RWPE1 (cell line): ENCODE measurements at places on chromosomes 7 and 10.

DNA sequence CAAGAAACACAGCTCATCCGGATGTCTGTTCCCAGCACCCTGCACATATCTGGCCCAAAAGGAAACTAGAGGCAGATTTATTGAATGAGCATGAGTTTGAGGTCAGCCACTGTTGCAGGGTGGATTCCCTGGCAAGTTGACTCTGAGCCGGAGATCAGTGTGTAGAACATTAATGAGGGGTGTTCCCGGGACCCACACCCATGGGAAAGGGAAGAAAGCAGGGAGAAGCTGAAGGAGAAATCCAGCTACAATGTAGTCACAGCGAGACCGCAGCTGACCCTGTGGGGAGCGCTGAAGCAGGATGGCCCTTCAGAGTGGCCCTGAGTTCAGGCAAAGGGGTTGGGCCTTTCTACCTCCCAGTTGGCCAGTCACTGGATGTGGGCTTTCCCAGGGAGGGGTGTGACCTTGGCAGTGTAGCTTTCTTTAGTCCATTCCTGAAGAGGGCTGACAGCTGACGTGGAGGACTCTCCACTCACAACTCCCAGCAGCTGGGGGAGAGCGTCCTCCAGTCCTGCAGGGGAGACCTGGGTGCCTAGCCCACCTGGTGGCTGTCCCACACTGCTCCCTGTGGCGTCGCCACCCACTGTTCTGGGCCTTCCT, 324.2 kb upstream of the ZMIZ1 start:
- no peak for DNase-seq

DNA sequence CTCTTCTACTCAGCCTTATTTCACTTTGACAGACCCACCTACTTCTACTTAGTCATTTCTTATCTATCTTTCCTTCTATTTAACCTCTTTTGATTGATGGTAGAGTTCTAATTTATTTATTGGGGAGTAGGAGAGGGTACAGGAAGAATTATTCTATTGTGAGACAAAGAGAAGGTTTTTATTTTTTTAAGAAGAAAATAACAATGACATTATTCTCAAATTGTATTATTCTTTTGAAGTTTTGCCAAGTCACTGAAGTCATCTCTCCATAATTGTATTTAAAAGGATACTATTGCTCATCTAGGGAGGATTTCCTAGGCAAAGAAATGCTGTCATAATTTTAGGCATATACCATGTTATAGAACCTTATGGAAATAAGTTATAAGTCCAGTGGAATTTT, 52.7 kb downstream of the ITGB8 start:
- no peak for DNase-seq

GRCh38 chr7:52498366-52498765, 537.1 kb upstream of the POM121L12 start:
- DNase-seq, result no peak

- no peak for DNase-seq
Observed at GRCh38 chr10:8245131-8245813, 190.8 kb downstream of the GATA3 start.

DNA sequence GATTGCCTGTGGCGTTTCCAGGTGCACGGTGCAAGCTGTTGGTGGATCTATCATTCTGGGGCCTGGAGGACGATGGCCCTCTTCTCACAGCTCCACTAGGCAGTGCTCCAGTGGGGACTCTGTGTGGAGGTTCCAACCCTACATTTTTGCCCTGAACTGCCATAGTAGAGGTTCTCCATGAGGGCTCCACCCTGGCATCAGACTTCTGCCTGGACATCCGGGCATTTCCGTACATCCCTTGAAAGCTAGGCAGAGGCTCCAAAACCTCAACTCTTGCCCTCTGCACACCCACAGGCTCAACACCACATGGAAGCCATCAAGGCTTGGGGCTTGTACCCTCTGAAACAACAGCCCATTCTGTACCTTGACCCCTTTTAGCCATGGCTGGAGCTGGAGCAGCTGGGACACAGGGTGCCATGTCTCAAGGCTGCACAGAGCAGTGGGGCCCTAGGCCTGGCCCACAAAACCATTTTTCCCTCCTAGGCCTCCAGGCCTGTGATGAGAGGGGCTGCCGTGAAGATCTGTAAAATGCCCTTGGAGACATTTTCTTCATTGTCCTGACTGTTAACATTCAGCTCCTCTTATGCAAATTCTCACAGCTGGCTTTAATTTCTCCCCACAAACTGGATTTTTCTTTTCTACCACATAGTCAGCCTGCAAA, 10.0 kb upstream of the FGL2 start:
- no peak for DNase-seq

- no peak for DNase-seq
Observed at GRCh38 chr10:24700948-24701347, 22.7 kb downstream of the ARHGAP21 start.

GRCh38 chr7:1284743-1285458, 52.2 kb downstream of the UNCX start:
- DNase-seq, result no peak

- no peak for DNase-seq
Observed at GRCh38 chr7:8129318-8129659, 132.7 kb downstream of the ICA1 start.

DNA sequence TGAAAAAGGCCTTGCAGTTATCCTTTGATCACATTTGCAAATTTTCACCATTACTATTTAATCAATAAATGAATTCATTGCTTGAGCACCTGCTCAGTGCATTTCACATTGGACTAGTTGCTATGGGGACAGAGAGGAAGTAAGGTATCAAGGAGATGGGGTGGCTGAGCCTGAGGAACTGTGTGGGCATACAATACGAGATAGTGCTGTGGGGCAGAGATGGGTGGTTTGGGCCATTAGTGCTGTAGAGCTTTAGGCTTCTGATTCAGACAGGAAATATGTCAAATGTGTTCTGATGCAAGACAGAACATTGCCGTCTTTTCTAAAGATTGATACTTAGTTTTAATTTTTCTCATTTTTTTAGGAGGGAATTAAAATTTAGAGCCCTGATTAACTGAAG, 13.2 kb downstream of the ITGB8 start:
- DNase-seq, result no peak

DNA sequence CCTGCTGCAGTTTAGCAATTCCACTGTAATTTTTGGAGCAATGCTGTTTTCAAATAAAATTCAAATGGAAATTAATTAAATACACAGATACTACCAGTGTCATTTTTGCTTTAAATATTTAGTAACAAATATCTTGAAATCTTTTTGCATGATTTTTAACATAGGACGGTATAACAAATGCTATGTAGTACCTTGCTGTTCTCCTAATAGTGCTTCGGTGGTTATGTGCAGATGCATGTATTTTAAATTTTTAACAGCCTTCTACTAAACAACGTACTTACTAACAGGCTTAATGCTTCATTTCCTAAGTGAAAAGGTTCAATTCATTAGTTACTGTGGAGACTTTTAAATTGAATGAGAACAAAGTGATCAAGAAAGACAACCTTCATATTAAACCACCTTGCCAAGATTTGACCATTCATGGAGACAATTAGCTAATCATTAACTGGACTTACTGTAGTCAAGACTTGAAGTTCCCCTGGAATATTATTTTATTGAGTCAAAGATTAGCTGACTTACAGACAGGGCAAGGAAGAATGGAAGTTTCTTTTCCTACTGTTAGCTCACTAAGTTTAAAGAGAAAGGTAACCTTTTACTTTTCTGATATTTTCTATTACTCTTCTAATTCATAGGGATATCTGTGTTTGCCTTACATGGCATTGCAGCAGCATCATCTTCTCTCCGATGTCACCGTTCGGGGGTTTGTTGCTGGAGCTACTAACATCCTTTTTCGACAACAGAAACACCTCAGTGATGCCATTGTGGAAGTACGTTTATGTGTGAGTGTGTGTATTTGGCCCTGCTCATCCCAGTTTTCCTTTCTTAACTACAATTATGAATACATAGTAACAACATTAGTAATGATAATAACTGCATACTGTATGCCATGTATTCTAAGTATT, 74.3 kb downstream of the AVL9 start:
- no peak for DNase-seq

DNA sequence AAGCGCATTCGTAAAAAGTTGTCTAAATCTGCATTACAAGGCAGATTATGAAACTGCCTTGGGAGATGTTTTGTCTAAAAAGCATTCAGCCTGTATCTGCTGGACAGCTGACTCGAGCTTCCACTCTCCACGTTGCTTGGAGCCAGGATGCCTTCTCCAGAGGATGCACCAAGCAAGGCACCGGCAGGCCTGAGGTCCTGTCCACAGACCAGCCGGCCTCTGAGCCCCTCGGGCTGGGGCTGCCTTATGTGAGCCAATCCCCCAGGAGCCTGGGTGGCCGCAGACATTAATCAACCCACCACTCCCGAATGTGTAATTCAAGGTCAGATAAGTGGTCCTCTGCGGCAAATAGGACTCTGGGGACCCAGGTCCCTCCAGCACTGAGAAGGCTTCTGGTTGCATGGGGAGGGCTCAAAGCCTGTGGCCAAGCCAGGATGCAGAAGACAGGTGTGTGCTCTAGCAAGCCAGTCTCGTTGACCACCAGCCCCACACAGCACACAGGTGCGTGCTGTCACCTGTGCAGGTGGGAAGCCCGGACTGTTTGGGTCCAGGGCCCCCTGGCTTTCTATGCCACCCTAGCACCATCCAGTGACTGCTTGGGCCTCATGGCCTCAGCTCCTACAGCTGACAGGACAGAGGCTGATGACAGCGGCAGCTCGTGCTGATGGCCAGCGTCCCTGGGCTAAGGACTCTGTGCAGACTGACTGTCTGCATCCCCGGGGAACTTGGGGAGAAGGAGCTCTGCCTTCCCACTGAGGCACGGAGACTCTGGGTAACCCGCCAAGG, 4.8 kb upstream of the RET start:
- DNase-seq, result no peak

DNA sequence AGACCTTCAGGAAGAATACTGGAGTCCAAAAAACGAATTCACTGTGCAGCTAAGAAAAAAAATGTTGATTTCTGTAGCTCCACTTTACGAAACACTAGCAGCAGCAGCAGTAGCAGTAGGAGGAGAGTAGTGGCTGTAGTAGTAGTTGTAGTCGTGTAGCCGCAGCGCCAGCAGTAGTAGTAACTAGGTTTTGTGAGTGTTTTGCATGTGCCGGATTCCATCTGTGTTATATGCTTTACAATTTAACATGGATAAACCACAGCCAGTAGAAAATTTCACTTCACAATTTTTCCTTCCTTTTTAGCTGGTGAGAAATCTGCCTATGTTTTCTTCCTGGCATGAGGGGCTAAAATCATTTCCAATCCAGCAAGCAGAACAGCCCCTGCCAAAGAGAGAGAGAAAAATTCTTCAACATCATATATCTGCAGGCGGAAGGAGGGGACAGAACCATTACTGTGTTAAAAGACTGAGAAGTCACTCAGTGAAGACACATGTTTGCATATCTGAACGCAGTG, 148.4 kb upstream of the C7orf33 start:
- no peak for DNase-seq

GRCh38 chr10:62501547-62501946, 127.4 kb downstream of the ZNF365 start:
- DNase-seq, result no peak
